ENCODE measurements at places on chromosomes 11 and 22.

DNA sequence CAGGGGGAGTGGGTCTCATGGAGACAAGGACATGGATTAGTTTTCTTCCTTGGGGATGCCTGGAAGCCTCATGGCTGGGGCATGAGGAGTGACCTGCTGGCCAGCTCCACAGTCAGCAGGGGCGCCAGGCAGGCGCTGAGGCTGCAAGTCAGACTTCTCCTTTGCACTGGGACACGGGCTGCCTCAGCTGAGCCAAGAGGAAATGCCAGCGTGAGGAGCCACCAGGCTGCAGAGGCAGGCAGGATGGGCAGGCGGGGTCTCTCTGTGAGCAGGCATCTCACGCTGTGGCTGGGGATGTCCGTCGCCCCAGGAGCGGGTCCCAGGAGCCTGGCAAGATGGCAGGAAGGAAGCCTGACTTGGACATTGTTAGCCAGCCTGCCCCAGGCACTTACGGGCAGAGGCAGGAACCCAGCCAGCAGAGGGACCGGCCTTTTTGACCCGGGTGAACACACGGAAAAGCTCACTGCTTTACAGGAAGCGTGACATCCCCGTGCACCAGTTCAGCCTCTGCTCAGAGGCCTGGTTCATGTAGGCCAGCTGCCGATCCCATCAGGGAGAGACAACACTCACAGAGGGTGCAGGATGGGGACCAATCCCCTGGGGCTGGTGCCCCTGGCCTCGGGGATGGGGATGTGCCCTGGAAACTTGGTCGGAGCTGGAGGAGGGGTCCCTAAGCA, 10.2 kb downstream of the GNB1L start:
- DNase-seq, result no peak

DNA sequence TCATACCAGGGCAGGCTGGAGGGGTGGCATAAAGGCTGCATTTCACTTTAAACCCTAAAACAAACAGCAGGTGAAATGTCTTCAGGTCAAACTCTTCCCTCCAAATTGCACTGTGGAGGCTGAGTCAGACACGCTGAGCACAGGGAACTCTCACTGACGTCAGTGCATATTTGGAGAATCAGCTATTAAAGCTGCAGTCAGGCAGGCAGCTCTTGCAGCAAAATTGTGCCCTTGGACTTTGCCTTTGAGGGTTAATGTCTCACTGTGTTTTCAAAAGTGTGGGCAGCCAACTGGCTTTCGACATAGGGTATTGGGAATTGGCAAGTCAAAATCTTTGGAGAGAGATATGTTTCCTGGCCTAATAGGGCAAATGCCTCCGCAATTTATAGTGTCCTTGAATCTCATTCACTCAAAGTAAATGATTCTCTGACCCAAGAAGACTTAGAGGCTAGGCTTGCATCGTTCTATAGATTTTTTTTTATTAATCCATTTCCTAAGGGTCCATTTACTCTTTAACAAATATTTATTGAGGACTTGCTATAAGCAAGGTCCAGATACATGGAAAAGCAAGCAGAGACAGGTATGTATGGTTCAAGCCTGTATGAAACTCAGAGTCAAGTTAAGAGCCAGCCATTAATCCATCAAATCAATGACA, 27.7 kb upstream of the SMCO4 start:
- DNase-seq, result no peak

- no peak for DNase-seq
Measured at GRCh38 chr11:69490516-69490915, 9.1 kb downstream of the LINC01488 start.

GRCh38 chr22:33648478-33648877, 271.8 kb downstream of the LARGE1 start:
- DNase-seq, result no peak

GRCh38 chr11:58525037-58525614, 17.2 kb upstream of the OR5B21 start:
- peak; percentile 45 for DNase-seq
